ENCODE measurements at places on chromosomes 2 and 18. TPM values are rescaled to one million over a fixed set of nuclear protein-coding genes. Genes with fewer than 3 reads are reported as not detected.
A peak's percentile ranks its signal among the peaks of the same experiment; 100 is the strongest.

DNA sequence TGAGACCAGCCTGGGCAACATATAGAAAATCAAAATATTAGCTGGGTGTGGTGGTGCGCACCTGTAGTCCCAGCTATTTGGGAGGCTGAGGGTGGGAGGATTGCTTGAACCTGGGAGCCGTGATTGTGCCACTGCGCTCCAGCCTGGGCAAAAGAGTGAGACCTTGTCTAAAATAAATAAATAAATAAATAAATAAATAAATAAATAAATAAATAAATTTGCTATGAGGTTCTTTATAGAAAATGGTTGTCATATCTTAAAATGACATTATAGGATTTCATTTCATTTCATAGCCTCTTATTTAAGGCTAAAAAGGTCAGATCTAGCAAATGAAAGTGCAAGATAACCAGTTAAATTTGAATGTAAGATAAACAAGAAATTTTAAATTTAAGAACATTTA is 193.0 kb downstream of the NAPG start:
- no peak for DNase-seq

DNA sequence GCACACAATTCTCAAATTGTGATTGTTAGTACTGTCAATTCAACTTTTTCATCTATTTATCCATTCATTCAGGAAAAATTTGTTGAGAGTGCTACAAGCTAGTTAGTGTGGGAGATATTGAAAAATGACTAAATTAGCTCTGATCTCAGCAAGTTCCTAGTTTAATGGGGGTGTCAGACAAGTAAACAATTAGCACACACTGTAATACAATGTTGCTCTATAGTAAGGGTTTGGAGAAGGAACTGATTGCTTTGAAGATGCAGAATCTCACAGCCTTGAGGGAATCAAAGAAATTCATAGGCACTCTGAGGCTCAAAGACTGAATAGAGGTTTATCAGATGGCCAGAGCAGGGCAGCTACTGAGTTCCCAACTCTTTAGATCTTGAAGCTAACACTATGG is 6.8 kb upstream of the CCNYL1 start:
- DNase-seq, result no peak

The ZSWIM2 gene
- total RNA-seq, result not detected

- DNase-seq, result no peak
Observed at GRCh38 chr2:69615078-69615625, 28.4 kb downstream of the AAK1 start.

The POMC gene
- total RNA-seq, result 1.5 TPM

The LRRC30 gene
- not detected for total RNA-seq

The PAX8 gene
- total RNA-seq, result 4.8 TPM

- no peak for DNase-seq
Observed at GRCh38 chr18:55444536-55444935, 143.5 kb downstream of the TCF4 start.

- no peak for DNase-seq
Observed at GRCh38 chr2:231057590-231057989, 923 bp downstream of the PSMD1 start.

DNA sequence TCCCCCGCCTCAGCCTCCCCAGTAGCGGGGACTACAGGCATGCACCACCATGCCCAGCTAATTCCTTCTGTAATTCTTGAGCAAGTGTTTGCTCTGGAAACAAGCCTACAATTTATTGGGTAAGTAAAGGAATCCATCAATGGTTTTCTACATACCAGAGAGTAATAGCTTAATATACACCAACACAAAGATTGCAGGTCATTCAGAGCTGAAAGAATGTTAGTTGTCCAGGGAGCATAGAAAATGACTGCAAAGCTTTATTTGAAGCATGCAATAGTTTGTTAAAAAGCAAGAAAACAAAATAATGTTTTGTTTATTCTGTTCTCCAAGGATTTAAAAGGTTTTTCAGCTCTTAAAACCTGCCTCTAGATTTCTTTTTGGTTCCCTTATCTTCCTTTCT is 5.6 kb downstream of the IDH1 start:
- no peak for DNase-seq

DNA sequence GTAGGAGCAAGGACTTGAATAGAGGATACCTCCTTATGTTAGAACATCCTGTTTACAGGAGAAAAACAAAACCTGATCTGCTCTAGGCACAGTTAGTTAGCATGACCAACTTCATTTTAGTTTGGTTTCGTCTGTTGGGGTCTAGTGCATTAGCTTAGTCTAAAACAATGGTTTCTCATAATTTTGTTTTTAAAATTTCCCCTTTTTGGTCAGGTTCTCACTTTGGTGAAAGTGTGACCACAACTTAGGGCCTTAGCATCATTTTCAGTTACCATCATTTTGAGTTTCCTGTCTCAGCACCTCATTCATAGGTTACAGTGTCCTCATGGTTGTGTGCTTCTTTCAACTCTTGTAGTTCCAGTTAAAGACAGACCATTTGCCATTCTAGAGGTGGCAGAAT is 1277.0 kb upstream of the SLC39A10 start:
- no peak for DNase-seq

- no peak for DNase-seq
Observed at GRCh38 chr2:235658351-235659174, 164.7 kb downstream of the AGAP1 start.

The ANKRD62 gene
- total RNA-seq, result not detected

The RUFY4 gene
- total RNA-seq, result 0.42 TPM

The CRYBA2 gene
- total RNA-seq, result not detected

The MYCN gene
- 0.61 TPM for total RNA-seq

DNA sequence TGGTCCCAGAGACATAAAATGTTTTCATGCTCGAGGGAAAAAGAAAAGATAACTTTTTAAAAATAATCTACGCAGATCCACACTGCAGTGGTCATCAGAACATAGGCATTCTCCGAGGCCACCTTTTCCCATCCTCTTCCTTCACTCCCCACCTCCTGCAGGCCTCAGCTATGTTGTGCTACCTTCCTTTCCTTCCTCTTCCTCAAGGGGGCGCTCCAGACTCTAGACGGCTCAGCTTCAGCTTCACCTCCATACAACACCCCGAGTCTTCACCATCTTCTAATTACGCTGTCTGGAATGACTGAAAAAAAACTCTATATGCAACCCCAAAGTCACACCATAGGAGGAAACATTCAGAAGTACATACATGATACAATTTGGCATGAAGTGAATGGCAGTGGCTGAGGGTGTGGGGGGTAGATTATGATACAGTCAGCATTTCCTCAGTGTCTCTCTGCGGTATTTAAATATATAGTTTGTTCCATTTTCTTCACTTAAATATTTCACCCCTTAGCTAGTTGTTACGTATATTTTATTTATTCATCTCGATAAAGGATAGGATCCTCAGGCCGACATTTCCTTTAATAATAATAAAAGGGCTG is 583.6 kb downstream of the IRS1 start:
- no peak for DNase-seq

GRCh38 chr2:37405781-37406180 is 61.4 kb downstream of the QPCT start:
- peak; percentile 49 for DNase-seq

The TUBA3E gene
- total RNA-seq, result not detected

The ATIC gene
- 98.2 TPM for total RNA-seq

The INSIG2 gene
- 35.4 TPM for total RNA-seq

DNA sequence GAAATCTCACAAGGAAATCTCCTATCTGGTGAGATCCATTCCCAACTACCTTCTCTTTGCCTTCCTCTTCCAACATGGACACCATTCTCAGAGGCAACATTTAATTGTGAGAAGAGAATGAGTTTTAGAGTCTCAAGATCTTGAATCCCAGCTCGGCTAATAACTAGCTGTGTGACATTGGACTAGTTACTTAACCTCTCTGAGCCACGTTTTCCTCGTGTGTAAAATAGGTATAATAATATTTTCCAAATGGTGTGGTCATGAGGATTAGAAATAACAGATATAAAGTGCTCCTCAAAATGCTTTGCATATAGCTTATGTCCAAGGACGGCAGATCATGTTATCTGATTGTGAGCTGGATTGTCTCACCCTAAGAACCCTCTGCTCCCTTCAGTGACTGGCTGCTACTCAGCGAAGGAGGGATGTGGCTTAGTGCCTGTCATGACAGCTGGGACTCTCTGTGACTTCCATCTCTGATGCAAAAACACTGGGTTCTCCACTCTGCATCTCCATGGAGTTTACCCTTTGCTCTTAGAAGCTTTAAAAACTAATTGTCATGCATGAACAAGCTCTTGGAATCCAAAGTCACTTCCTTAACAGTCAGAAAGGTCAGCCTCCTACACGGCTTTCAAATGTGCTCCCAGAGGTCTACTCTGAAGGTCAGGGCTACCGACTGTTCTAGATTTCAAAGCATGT is 38.4 kb upstream of the MRPL19 start:
- no peak for DNase-seq

- no peak for DNase-seq
Observed at GRCh38 chr2:219688560-219689445, 61.4 kb downstream of the SLC4A3 start.

- no peak for DNase-seq
Observed at GRCh38 chr2:172408143-172408766, 19.1 kb upstream of the ITGA6 start.

DNA sequence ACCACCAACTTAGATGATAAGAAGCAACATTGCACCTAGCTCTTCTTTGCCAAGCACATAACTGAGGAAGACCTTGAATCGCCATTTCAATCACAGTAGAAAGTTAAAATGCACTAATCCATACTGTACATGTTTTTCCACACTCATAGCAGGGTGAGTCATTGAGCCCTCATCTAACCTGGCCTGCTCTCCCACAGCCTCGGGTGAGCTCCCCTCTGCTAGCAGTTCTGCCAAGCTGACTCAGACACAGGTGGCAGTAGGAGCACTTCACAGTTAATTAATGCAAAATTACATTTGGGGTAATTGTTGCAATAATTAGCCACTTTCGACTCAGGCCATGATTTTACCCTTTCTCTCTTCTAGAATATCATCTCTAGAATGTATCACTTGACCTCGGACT is 1632.8 kb upstream of the CELF4 start:
- no peak for DNase-seq

DNA sequence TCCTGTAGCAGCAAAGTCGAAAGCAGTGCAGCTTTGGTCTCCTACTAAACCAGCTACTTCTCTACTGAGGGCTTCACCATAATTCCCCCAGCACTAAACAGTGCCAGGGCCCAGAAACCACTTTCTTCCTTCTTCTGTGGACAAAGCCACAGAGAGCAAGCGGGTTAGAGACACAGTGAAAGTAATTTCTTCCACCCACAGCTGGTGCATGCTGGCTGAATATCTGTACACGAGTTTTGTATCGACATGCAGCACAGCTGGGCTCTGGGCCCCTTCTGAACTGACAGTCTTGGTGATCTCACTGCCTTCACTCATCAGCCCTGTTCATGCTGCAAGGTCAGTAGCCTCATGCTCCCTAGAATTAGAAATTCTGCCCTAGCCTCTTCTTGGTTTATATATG is 74.0 kb upstream of the SULT1C3 start:
- no peak for DNase-seq

The EGR4 gene
- not detected for total RNA-seq

DNA sequence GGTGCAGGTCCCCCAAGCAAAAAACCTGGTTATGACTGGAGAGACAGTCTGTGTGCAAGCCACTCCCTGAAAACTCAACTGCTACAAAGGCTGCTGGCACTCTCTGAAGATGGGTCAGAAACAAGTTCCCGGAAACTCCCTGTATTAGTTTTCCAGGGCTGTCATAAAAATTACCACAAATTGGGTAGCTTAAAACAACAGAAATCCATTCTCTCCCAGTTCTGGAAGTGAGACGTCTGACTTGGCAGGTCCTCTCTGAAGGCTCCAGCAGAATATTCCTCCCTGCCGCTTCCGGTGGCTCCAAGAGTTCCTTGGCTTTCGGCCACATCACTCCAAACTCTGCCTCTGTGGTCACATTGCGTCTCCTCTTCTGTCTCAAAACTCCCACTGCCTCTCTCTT is 30.1 kb upstream of the SERPINE2 start:
- no peak for DNase-seq

The SCN7A gene
- total RNA-seq, result 24.6 TPM

- no peak for DNase-seq
Observed at GRCh38 chr2:69553991-69554390, 89.5 kb downstream of the AAK1 start.

- no peak for DNase-seq
Observed at GRCh38 chr2:217372794-217373193, 512.9 kb upstream of the TNP1 start.

DNA sequence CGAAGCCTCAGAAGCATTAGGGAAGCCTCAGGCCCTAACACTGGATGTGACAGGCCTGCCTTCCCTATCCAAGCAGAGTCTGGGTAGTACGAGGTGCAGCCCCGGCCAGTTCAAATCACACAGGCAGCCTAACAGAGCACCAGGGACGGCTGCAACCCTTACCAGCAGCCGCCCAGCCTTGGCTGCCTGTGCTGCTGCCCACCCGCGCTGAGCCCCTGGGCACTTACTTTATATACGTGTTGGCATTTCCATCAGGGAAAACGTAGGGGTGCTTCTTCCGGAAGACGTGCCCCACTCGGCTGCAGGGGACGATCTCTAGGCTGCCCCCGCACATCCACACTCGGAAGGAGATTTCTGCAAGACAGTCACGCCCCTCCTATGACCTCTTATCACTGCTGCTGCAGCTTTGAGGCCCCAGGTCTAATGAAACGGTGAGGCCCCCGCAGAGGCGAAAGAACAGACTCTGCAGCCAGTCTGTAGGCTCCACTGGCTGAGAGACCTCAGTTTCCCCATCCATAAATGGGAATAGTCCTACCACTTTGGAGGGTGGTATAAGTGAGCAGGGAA is 124.7 kb upstream of the CAPN13 start:
- DNase-seq, result no peak

GRCh38 chr2:118225666-118226065 is 137.4 kb downstream of the INSIG2 start:
- DNase-seq, result no peak

The TUBB8B gene
- total RNA-seq, result not detected

The BOLL gene
- not detected for total RNA-seq

DNA sequence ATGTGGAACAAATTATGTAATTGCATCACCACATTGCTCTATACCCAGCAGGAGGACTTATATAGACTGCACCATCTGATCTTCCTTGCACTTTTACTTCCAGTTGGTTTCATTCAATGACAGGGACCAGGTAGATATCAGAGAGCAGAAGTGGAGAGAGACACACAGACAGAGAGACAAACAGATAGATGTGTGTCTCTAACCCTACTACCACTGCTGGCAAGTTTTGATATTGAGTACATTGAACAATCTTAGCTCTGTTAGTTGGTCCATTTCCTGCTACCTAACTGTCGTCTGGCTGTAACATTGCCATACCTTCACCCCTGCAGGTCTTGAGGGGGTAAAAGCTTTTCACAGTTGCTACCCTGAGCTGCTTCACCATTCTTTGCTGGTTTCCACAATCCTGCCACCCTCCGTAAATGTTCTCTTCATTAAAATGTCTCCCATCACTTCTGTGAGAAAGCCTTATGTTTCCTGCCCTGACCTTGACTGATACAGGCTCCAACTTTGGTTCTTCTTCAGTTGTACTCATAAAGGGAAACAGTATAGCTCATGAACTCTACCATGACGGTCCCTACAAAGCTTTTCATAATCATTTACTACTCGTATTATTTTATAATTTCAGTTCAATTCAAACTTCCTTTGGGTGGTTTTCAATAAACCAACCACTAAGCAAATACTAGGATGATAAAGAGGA is 62.3 kb upstream of the ITGA4 start:
- DNase-seq, result no peak

The RPRM gene
- total RNA-seq, result not detected

- peak; percentile 58 for DNase-seq
Observed at GRCh38 chr2:24926602-24927252, 6.7 kb upstream of the ADCY3 start.

All from left lung (tissue), 14 donors.